ENCODE measurements at places on chromosomes 11 and 22.

- peak; percentile 91 for DNase-seq
Measured at GRCh38 chr11:2077061-2077802, 62.0 kb downstream of the IGF2 start.

DNA sequence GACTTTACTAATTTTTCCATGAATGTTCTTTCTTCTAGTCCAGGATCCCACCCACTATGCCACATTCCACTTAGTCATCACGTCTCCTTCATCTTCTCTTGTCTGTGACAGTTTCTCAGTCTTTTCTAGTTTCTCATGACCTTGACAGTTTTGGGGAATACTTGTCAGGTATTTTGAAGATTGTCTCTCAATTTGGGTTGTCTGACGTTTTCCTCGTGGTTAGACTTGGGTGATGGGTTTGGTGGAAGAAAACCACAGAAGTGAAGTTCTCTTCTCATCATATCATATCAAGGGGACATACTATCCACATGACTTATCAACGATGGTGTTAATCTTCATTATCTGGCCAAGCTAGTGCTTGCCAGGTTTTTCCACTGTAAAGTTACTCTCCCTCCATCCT lies 102.4 kb downstream of the LRRC32 start:
- DNase-seq: no peak

- no peak for DNase-seq
Measured at GRCh38 chr22:20223421-20224255, 44.5 kb downstream of the RTN4R start.

DNA sequence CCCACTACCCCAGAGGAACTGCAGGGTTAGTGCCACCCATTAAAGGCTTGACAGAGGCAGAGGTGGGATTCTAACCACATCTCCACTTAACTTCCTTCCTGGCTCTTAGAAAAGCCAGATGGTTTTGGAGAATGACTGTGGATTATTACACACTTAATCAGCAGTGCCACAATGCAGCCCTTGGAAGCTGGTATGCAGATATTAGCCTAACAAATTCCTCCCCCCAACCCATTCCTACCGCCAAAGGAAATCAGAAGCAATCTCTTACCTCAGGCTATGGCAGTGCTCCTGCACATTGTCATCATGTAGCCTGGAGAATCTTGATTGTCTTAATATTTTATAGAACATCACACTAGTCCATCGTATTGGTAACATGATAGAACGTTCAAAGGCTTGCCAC lies 23.2 kb upstream of the NRGN start:
- DNase-seq: no peak

GRCh38 chr11:118917481-118918127 lies 8.1 kb downstream of the BCL9L start:
- peak; percentile 85 for DNase-seq

DNA sequence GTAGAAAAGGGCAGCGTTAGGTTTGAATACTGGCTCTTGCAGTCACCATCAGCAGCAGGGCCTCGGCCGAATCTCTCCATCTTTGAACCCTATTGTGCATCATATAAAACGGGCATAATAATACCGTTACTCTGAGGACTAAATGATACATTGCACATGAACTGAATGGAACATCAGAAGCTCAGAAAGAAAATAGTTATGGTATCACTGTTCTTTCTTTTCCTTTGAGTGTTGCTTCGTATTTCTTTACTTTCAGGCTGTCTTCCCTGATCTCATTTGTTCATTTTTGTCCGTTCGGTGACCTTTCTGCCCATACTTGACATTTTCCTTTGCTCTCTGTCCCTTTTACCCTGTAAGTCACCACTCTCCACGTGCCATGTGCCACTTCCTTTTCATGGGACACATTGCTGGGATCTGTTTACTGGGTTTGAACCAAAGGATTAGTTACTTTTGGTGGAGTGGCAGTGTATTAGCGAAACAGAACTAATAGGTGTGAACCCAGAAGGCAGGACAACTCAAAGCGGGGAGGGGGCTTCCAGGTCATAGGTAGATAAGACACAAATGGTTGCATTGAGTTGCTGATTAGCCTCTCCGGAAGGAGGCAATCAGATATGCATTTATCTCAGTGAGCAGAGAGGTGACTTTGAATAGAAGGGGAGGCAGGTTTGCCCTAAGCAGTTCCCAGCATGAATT lies 717 bp upstream of the ZNF202 start:
- no peak for DNase-seq

DNA sequence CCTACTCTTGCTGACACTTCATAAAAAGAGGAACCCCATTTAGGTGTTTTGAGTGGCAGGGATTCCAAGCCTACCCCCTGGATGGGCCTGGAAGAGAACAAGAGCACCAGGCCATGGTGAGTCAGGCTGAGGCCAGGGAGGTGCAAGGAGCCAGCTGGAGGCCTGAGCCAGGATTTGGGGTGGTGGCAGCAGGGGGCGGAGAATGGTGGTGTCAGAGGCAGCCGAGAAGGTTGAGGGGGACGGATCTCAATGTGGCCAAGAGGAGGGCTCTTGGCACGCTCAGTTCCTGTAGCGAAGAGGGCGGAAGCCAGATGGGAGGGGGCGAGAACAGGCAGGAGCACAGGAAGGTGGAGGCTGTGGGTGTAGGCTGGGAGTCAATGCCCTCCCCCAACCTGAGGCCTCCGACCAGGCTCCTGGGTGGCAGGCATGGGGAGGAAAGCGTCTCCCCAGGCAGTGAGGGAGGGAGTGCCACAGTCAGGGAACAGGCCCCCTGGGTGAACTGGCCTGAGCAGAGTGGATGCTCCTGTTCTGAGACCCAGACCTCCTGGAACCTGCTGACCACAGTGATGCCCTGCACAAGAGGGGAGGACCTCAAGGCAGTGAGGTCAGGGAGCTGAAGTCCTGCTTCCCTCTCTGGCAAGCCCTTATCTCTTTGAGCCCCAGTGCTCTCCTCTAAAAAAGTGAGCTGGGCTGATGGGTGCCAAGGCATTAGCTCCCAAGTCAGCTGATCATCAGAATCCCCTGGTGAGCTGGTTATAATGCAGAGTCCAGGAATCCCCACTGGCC lies 13.9 kb downstream of the RTN4RL2 start:
- DNase-seq: no peak

DNA sequence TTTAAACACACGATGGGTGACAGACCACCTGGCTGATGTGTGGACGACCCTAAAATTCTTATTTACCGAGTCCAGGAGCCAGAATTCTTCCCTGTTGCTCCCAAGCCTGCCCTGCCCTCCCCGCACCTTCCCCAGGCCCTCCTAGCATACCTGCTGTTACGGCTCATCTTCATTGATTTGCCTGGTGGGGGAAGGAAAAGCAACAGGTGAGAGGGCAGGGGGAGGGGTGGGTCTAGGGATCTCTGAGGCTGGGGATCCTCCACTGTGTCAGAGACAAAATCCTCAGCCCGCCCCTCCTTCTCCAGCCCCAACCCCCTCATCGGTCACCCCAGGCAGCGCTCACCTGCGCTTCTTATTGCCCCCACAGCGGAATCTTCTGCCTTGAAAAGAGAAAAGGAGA lies 4.0 kb downstream of the FXYD2 start:
- DNase-seq: no peak

DNA sequence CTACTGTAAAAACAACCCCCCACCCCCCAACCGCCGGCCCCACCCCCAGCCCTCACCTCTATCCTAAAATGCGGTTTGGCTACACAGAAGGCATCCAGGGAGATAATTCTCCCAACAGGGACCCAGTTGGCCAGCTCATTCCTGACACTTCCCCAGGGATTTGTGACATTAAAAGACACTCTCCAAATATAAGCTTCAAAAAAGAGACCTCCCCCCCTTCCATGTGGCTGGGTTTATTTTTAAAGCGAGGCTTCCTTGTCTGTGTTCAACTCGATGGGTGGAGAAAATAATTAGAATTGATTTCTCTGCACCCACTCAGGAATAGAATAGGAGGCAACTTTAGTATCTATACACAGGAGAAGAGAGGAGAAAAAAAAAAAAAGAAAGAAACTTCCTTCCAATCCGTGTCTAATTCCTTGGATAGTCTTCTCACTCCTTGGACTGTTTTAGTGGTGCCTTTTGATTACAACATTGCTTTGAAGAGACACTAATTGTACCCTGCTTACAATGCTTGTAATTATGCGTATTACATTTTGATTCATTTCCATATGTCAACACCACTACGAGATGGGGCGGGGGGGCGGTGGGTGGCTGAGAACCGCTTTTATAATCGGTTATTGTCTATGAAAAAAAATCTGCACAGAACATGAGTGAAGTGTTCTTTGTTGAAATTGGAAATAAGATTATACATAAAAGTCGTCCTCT lies 500.4 kb downstream of the MIAT start:
- no peak for DNase-seq

DNA sequence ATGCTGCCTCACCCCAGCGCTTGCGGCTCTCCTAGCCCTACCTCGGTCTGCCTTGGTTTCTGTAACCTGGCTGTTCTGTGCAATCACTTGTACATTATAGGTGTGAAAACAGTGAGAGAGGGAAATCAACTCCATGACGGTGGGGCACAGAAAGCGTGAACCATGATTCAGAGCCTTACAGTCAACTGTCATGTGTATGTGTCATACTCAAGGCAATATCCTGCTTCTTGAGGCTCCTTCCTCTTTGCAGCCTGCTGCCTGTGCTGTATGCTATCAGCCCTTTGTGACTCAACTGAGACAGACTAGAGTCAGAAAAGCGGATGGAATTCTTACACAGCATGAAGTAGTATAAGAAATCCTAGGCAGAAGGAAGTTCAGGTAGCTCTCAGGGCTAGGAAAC lies 2.1 kb downstream of the NRIP3 start:
- DNase-seq: peak; percentile 48

DNA sequence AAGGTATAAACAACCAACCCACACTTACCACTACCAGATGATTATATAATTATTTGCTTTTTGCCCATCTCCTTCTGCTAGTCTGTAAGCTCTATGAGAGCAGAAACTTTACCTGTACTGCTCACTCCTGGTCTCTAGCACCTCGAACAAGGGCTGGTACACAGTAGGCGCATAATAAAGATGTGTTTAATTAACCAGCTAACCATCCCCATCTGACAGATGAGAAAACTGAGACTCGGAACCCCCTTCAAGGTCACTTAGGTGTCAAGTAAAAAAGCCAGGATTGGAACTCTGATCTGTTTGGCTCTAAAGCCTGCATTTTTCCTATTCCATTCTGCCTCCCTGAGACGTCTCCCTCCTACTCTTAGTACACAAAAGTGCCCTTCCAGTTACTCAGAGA lies 370.3 kb downstream of the TENM4 start:
- no peak for DNase-seq

DNA sequence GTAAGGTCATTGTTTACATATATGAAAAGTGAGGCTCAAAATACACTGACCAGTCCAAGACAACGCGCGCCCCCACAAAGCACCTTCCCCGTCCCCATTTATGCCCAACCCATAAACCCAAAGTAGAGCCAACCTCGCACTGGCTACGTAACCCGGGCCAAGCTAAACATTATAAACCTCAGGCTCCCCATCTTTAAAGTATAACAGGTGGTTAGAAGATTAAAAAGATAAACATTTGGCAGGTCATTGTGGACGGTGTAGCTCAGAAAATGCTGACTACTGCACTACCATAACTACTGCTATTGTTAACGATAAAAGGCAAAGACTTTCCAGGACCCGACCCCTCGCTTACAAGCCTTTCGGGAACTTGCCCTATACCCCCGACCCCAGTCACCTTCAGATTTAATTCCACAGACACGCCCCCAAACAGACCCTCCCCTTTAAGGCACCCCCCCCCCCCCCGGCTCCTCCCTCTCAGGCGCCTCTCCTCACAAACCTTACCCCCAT lies 470 bp downstream of the NUMA1 start:
- peak; percentile 18 for DNase-seq

DNA sequence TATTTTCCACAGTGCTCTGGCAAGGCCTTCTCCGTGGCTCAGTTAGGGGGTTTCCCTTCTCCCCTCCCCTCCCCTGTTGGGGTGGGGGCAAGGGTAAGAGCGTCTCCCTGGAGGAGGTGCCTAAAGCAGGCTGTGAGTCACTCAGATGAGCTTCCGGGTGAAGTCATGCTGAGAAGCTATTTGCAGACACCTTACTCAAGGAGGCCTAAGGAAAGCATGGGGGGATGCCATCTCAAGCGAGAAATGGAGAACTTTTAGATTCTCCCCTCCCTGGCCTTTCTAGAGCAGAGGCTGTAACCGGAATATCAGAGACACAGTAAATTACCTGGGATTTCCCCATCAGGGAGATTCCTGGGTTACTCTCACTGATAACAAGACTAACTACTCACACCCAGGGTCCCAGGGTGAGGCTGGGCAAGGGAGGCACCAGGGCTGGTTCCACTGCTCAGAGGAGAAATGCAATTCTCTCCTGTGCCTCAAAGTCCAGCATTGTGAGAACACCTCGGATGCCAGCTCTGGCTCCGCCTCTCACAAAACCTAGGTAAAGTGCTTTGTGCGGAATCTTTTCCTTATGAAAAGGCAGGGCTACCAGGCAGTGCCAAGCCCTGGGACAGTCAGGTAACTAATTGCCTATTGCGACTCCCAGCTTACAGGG lies 123.6 kb downstream of the ABTB2 start:
- DNase-seq: peak; percentile 87

DNA sequence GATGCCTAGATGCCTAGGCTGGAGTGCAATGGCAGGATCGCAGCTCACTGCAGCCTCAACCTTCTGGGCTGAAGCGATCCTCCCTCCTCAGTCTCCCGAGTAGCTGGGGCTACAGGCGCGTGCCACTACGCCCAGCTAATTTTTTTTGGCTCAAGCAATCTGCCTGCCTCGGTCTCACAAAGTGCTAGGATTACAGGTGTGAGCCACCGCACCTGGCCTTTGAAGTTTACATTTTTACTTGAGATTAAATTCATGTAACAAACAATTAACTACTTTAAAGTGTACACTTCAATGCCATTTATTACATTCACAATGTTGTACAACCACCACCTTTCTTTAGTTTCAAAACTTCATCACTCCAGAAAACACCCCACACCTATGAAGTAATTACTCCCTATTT lies 3.5 kb upstream of the FOSL1 start:
- DNase-seq: no peak

DNA sequence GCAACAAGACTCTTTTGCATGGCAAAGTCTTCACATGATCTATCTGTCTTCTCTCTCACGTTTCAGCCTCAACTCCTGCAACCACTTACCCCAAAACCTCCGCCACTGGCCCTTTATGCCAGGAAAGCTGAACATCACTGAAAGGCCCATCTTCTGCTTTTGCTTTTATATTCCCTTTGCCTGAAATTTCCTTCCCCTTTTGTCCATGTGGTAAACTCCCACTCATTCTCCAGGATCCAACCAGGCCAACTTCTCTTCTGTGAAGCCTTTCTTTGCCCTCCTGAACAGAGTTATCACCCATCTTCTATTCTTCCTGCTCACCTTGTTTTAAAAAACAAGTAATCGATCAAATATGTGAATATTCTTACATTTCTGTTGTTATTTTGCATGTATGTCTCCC lies 117.8 kb downstream of the WNT11 start:
- no peak for DNase-seq
